ENCODE measurements at places on chromosomes 4 and X.

GRCh38 chr4:154738426-154738825 lies 5.4 kb upstream of the LRAT start:
- DNase-seq: no peak

DNA sequence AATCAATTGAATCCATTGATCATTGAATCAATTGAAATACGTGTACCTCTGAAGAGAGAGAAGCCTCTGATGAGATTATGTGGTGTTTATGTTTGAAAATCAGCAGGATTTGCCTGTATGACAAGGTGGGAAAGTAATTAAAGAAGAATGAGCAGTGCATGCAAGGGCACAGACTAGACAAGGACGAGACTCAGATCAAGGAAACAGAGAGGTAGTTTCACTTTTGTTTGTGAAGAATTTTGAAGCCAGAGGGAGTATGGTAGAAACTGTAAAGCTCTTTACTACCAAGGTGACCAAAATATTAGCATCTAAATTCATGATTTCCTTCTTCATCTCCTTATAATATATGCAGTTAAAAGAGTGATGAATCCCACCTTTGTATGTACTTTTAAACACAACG lies 1830.0 kb upstream of the IGFBP7 start:
- DNase-seq: no peak

DNA sequence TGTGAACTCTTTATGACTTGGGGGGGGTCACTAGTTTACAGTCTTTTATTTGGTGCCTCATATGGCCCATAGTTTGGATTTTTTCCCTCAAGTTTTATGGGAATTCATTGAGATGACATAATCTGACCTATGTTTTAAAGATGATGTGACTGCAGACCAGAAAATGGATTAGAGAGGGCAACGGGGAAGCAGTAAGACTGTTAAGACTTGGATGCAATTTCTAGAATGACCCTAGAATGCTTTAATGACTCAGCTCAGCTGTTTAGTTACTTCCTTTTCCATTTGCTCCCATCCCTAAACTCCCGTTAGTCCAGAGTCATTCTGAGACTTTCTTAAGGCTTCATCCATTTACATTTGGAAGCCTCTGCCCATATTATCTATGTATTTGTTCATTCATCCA lies 59.9 kb upstream of the PDGFRA start:
- DNase-seq: no peak

GRCh38 chr4:90317785-90318184 lies 190.6 kb downstream of the CCSER1 start:
- DNase-seq: no peak

GRCh38 chr4:163542275-163542674 lies 47.8 kb downstream of the TMA16 start:
- no peak for DNase-seq

GRCh38 chr4:119682099-119682498 lies 53.5 kb upstream of the PDE5A start:
- DNase-seq: no peak

DNA sequence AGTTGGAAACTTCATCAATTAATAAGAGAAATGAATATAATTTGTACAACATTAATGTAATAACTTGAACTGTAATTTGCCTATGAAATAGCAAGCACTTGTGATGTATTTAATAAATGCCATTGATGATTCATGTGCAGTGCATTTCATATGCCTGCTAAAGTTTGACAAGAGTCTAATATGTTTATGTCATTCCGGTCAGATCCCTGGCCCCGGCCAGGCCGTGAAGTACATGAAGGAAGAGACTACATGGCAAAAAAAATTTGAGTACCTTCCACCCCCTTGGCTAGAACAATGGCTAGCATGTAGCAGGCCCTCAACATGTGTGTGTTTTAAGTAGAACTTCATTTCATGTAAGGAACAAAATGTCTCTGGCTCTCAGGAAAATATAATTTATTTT lies 161.3 kb downstream of the ATP10D start:
- DNase-seq: no peak

GRCh38 chr4:129823105-129823504 lies 727.2 kb downstream of the C4orf33 start:
- no peak for DNase-seq

GRCh38 chrX:2594491-2594890 lies 93.7 kb upstream of the DHRSX start:
- DNase-seq: no peak

- DNase-seq: peak; percentile 25
These were observed 1.4 kb downstream of the RAI2 start for GRCh38 chrX:17859609-17860178.

DNA sequence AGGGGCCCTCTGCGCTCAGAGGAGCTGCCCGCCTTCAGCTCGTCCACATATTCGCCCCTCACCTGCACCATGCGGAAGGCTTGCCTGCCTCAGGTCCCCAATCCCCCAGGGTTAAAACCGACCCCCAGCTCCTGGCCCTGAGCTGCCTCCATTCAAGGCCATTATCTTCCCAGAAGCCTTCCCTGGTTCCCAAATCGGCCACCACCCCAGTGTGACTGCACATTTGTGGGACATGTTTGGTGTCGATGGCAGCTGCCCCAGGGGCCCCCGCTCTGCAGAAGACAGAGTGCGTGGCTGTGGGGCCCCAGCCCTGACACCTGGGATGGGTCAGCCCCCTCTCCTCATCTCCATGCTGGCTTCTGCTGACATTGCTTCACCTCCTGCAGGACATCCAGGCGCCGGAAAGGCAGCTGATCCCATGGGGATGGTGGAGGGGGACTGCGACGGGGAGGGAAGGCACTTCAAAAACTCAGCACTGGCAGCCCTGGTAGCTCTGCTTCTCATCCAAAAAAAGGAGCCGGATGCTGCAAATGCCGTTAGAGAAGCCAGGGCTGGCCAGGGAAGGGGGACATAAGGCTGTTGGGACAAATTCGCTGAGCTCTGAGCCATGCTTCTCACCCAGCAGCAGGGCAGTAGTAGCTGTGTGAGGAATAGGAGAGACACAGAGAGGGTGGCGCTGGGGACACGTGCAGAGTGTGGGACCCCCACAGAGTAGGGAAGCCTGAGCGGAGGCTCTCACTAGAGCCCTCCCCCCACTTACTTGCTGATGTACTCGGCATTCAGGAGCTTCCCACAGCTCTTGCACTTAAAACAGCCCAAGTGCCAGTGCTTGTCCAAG lies 78.5 kb downstream of the ABLIM2 start:
- DNase-seq: no peak

DNA sequence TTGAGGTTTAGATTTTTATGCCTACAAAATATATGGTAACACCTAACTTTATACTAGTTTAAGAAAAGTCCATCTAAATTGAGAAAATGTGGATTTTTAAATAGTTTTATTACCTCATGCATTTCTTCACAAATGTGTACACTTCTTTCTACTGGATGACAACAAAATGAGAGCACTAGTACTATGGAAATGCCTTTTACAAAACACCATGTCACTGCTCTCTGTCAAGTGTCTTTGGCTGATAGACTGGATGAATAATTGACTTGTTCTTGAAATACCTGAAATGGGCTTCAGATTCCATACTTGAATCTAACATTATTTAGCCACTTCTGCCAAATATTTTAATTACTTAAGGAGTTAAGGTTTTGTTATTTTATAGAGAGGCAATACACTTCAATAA lies 49.5 kb downstream of the AMELX start:
- DNase-seq: no peak

DNA sequence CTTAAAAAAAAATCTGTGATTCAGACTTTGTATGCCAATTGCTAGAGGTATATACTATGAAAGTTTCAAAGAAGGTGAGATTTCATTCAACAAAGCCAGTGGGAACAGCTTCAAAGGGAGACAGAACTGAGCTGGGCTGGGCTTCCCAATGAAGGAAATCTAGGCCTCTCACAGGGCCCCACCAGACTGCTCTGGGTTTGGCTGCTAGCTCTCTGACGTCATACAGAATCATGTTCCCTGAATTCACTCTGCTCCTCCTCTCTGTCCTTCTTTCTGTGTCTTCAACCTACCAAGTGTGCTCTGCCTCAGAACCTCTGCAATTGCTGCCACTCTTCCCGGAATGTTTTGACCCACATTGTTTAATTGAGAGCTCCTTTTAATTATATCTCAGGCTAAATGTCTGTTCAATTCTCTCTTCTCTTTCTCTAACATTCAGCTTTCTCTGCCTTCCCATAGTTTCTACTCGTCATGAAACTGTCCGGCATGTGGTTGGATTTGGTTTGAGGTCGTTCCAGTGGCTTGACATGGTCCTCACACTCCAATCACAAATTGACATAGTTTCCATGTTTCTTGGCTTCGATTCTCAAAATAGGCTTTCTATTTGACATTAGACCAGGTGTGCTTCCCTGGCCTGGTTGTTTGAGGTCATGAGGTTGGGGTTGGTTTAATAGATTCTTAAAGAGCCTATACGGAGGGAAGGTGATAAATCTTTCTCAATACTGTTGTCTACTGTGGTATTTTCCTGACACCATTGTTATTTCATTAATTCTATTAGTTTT lies 282.1 kb upstream of the EMCN start:
- no peak for DNase-seq

DNA sequence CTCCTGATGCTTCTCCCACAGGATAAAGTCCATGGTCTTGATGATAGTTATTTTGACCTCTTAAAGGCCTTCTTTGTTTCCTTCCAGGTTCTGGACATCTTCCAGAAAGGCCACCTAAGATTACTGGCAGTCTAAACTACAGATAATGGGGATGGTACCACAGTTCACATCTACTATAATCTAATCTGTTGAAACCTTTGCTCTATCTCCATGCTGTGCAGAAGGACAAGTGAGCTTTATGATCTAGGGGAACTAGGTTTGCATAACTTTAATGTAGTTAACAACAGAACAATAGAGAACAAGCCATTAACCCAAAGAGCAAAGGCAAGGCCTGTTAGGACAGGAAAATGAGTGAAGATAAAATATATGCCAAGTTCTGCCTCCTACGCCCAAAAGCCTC lies 103.9 kb upstream of the KLHL13 start:
- no peak for DNase-seq

GRCh38 chr4:137212601-137213000 lies 319.7 kb downstream of the PCDH18 start:
- no peak for DNase-seq

DNA sequence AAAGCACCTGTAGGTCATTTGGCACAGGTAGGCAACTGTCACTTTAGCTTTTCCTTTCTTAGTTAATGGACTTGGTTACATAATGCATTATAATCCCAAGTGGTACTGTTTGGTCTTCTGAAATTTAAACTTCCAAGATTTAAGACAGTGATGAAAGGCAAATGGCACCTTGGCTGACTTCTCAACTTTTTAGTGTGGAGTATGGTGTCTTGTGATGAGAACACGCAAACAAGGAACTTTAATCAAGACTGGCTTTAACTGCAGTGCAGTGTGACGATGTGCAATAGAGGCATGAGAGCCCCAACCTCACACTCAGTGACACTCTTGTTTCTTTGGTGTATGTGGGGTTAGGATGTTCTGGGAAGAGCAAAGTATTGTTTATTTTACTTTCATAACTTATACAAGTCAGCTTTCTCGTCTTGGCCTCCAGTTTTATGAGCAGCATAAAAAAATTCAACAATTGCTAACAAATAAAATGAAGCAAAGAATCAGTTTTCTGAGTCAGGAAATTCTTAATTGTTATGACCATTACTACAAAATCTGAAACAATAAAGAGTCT lies 171.9 kb downstream of the MAD2L1 start:
- DNase-seq: no peak

GRCh38 chr4:19159874-19160273 lies 1091.8 kb upstream of the SLIT2 start:
- DNase-seq: no peak

DNA sequence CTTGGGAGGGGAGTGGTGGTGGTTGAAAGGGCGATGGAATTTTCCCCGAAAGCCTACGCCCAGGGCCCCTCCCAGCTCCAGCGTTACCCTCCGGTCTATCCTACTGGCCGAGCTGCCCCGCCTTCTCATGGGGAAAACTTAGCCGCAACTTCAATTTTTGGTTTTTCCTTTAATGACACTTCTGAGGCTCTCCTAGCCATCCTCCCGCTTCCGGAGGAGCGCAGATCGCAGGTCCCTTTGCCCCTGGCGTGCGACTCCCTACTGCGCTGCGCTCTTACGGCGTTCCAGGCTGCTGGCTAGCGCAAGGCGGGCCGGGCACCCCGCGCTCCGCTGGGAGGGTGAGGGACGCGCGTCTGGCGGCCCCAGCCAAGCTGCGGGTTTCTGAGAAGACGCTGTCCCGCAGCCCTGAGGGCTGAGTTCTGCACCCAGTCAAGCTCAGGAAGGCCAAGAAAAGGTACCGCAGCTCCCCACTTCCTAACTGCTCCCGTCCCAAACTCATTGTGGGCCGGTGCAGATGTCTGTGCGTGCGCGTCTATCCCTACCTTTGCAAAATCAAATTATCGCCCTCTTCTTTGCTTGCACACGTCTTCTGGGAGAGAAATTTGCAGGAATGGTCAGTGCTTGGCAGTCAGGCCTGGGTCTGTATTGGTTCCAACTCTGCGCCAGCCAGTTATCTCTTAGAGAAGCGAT lies 533 bp downstream of the IL15 start:
- DNase-seq: peak; percentile 12

GRCh38 chr4:130092187-130093015 lies 996.4 kb downstream of the C4orf33 start:
- no peak for DNase-seq
